ENCODE measurements at places on chromosomes 7 and 10. TPM values are rescaled to one million over a fixed set of nuclear protein-coding genes. Genes with fewer than 3 reads are reported as not detected.

DNA sequence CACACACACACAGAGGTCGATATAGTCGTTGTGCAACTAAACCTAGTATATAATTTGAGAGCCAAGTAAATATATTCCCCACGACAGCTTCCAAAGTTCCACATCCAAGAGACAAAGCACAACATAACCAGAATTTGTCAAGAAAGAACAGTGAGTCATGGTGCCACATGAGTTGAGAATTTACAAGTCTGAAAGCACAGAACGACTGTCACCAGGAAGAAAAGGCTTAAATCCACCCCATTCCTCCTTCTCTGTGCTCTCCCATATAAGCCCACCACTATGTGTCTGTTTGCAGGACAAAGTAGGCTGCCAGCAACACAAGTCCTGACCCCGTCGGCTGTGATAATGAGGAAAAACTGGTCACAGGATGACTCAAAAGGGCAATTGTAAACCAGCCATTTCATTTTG is 32.8 kb downstream of the GSAP start:
- DNase-seq, result no peak

GRCh38 chr7:42494199-42494710 is 257.2 kb upstream of the GLI3 start:
- no peak for DNase-seq

- no peak for DNase-seq
Observed at GRCh38 chr10:49225218-49225876, 37.2 kb upstream of the TMEM273 start.

DNA sequence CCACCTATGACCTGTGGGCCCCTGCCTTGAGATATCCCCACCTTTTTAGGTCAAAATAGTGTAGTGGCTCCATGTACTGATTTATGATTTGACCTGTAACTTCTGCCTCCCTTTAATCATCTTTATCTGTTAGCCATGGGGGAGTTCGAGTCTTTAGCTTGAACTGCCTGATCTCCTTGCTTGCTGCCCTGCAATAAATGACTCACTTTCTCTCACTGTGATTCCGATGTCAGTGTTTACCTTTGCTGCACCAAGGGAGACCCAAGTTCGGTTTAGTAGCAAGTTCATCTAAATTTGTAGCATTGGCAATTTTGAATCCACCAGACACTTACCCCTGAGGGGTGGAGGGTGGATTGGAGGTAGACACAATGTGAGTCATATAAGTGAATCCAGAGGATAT is 814.6 kb upstream of the AUTS2 start:
- DNase-seq, result no peak

DNA sequence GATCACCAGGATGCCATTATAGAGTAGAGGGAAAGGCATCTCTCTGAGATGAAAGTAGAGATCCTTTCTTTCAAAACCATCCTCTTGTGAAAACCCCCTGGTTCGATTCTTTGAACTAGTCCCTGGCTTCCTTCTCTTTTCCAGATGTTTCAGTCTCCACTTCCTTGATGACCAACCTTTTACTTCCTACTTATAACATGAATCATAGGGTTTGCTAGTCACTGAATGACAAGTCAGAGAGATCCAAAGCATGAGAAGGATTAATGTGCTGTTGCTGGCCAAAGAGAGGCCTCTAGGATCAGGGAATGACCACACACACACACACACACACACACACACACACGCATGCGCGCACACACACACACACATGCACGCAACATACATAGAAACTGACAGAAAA is 161.1 kb upstream of the FRMD4A start:
- no peak for DNase-seq

DNA sequence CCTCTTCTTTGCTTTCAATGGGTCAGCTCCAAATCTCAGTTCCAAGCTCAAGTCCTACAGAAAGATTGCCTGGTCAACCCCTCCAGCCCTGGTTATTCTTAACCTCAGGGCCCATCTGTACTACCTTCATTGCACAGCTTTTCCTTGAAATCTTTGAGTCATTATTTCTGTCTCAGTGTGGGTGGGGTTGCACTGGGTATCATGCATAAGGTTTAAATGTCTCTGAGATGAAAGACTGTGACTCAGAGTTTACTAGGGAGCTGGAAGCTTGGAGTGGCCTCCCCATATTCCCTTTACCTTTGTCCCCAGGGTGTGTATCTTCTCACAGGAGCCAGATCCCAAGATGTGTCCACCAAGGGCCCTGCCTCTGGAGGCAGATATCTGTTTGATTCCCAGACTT is 3.3 kb upstream of the OR6V1 start:
- no peak for DNase-seq

- no peak for DNase-seq
Observed at GRCh38 chr7:144391823-144392255, 11.7 kb downstream of the NOBOX start.

GRCh38 chr7:44634187-44634838 is 27.9 kb downstream of the OGDH start:
- DNase-seq, result no peak

DNA sequence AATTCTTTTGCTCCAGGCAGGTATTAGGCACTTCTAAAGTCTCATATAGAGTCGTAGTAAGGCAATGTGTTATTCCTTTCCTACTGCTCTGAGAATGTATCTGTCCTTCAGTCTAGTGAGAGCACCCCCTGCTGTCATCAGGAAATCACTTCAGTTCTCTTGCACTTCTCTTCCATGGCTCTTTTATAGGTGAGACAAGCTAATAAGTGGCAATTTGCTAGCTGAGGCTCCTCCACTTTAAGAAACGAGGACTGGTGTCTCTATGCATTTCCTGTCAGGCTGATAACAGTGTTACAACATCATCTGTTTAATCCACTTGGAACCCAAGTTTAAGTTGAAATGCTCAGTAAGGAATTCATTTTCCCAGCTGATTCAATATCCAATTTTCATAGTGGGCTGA is 350.6 kb downstream of the TFEC start:
- no peak for DNase-seq

DNA sequence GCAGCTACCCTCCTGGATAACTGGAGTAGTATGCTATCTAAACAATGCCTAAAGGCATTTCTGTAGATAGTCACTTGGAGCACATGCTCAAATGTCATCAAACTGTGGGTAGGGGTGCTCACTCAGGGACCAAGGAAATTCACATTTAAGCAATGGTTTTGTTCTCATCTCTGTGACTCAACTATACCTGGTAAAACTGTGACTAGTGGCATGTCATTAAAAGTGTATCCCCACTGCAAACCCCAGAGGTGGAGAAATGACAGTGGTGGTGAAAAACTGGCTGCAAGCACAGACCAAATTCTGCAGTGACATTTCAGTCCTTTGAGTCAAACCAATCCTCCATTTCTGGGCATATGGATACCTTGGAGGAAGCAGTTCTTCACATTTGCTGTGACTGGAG is 134.2 kb upstream of the EFCAB10 start:
- no peak for DNase-seq

DNA sequence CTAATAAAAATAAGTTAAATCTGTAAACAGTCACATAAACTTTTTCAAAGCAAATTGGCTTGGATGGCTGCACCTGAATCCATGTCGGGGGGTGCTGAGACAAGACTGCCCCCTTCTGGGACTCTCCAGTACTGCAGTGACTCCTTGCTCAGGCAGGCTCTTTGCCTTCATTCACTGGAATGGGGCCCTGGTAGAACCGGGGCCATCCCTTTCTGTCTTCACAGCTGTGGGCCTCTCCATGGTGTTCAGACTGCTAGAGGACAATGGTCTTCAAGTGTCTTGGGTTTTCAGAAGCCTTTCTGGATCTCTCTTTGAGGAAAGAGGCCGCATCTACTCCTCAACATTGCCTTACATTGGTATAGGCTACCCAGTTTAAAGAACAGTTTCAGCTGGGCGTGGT is 16.1 kb upstream of the IMPDH1 start:
- DNase-seq, result no peak

GRCh38 chr10:51266496-51266895 is 192.2 kb downstream of the PRKG1 start:
- DNase-seq, result no peak

Gene C10orf105
- total RNA-seq, result 0.24 TPM

Gene ITPRIP
- 36.8 TPM for total RNA-seq

Gene ANKRD2
- 0.67 TPM for total RNA-seq

Gene CRPPA
- total RNA-seq, result 4.7 TPM

Gene OR6V1
- total RNA-seq, result not detected

Gene TDRD1
- 0.48 TPM for total RNA-seq

Gene PTF1A
- not detected for total RNA-seq

Data from posterior vena cava (tissue), 2 donors.